ENCODE measurements at places on chromosomes 2 and 18. TPM values are rescaled to one million over a fixed set of nuclear protein-coding genes. Genes with fewer than 3 reads are reported as not detected.

Gene NGEF
- 2.0 TPM for polyA plus RNA-seq

Gene CCDC85A
- polyA plus RNA-seq = 3.9 TPM

Gene SKOR2
- polyA plus RNA-seq = not detected

Gene GPR45
- polyA plus RNA-seq = not detected

Gene GPBAR1
- polyA plus RNA-seq = 2.9 TPM

Gene ZNF396
- polyA plus RNA-seq = 3.8 TPM

Gene CENPA
- polyA plus RNA-seq = 51.8 TPM

Data from cardiac muscle cell (in vitro differentiated cells and primary cell).